ENCODE measurements at places on chromosomes 6 and 20.

- no peak for DNase-seq
Measured at GRCh38 chr20:59564171-59564570, 40.2 kb upstream of the PHACTR3 start.

DNA sequence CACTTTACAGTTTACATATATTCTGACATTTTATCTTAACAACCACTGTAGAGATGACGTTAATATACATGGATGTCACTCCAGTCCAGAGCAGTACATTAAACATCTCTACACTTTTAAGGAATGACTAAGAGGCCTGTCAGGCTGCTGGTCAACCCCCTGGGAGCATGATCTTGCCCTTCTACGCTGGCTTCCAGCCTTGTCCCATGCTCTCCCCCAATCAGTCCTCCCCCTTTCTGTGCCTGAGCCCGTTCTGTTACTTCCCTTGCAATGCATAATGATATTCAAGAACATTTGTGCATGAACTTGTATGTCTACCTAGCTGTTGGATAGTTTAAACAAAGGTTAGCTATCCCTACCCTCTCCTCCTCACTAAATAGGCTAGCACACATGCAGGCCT, 40.5 kb upstream of the PLCB4 start:
- no peak for DNase-seq

- DNase-seq, result no peak
Measured at GRCh38 chr6:109477184-109477583, 5.8 kb downstream of the ZBTB24 start.

DNA sequence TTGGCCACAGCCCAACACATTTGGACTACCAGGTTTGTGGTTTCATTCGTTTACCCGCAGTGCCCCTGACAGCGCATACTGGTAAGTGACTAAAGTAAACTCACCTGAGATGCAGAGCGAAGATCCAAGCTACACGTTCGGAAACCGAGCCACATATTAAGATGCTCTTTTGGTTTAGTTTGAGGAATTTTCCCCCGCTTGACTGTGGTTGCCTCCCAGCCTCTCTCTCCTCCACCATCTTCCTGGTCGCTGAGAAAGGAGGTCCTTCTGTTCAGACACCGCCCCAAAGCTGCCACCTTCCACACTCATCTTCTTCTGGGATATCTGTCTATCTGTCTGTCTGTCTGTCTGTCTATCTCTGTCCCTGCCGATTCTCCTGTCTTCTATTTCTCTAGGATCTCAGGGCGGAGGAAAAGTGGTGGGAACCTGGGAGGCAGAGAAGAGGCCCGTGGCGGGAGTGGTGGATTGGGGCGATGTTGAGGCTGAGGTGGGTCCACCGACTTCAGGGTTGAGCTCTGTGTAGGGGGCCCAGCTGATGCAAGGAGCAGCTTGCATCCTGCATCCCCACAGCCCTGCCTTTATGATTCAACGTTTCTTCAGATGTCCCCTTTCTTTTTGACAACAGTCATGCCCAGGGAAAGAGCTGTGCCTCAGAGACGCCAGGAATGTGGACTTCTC, 196.9 kb upstream of the ZNF184 start:
- no peak for DNase-seq

- no peak for DNase-seq
Measured at GRCh38 chr6:90479603-90479926, 107.3 kb downstream of the MAP3K7 start.

- no peak for DNase-seq
Measured at GRCh38 chr6:165679326-165679725, 16.3 kb upstream of the PDE10A start.

Data from dermis blood vessel endothelial cell (primary cell).